Testis (tissue), 5 donors: ENCODE measurements at places on chromosomes 6 and 20. TPM values are rescaled to one million over a fixed set of nuclear protein-coding genes. Genes with fewer than 3 reads are reported as not detected.

DNA sequence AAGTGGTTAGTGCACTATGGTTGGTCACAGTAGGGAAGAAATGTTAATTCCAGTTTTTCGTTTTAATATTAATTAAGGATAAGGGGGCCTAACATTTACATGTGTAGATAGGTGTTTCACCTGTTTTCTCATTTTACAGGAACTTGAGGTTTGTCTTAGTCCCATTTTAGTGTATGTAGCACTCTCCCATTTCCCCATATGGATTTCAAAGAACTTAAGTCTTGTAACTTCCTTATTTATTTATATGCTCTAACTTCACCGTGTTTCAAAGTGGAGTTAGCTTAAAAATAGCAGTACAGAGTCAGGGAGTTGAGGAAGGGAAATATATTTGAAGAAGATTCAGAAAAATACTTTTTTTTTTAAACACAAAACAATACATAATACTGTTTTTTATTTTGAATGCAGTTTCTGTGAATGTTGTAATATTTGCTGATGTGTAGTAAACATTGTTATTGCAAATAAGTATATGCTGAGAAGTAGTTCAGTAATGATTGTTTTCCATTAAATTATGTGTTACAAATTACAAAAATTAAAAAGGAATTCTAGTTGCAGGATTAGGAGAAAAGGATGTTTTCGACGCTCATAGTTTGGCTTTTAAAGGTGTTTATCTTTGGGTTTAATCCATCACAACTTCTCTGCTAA, 3.5 kb downstream of the SCAF8 start:
- no peak for DNase-seq

Gene TREM2
- 2.2 TPM for total RNA-seq

Gene COL9A3
- total RNA-seq: 19.1 TPM

DNA sequence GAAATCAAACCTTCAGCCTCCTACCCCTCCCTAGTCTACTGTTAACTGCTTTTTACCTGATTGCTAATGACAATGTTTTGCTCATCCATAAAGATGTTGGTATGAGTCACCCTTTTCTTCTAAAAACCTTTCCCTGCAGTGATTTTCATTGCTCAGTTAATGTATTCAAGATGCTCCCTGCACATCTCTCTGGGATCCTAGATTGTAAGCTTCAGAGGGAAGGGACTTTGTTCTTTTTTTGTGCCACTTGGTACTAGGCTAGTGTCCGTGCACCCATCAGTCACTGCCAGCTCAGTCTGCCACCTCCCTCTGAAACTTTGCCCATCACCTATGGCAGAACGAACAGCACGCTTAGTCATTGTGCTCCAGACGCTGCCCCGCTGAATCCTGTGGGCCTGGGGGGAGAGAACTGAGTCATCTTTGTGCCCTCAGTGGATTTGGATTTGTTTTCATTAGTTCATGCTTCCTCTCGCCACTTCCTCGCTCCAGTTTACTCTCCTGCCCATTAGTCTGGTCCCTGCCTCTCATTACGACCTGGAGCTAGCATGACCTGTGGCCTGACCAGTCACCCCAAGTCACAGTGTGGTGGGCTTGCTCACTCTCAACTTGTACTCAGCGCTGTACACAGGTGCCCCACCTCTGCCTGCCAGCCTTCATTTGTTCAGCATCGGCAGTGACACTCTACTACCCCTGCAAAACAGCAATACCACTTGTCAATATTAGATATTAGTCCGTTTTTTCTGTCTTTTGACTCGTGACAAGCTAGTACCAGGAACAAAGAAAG, 78.0 kb upstream of the TMEM181 start:
- no peak for DNase-seq

Gene BANF2
- total RNA-seq: 60.2 TPM
